Suppressor macrophage (primary cell): ENCODE measurements at places on chromosomes 4 and X.

- no peak for DNase-seq
Measured at GRCh38 chr4:137531986-137532868, at the start of gene PCDH18. PCDH18 (minus strand) TSS chr4:137532494; CDS start chr4:137532088, 406 bp downstream.

DNA sequence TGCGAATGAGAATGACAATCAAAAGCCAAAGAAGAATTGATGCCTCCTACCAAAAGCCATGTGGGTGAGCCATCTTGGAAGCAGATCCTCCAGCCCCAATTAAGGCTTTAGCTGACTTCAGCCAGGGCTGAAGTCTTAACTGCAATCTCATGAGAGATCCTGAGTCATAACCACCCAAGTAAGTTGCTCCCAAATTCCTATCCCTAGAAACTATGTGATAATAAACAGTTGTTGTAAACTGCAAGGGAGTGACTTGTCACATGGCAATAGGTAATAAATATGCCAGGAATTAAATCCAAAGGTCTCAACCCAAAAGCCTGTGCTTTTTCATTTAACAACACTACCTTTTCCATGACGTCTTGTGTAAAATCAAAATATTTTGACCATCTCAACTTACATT is 154.2 kb upstream of the TBL1X start:
- no peak for DNase-seq

- DNase-seq: no peak
Measured at GRCh38 chr4:112057470-112057869, 87.8 kb upstream of the FAM241A start.

DNA sequence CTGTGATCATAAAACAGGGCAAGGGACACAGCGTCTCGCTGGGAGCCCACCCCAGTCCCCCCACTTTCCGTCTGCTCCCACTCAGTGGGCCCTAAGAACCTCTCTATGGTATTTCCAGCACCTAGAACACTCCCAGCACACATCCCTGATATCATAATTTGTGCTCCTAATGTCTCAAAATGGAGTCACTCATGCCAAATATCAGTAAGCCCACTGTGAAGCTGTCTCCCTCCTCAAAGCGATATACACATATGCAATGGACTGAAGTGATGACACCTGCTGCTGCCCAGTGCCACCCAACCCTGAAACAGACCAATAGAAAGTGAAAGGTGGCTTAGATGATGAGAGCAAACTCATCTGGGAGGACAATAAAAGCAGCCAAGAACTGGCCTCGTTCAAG is 17.9 kb downstream of the ENPP6 start:
- DNase-seq: no peak

GRCh38 chrX:17380221-17380620 is 5.2 kb downstream of the NHS start:
- DNase-seq: no peak

DNA sequence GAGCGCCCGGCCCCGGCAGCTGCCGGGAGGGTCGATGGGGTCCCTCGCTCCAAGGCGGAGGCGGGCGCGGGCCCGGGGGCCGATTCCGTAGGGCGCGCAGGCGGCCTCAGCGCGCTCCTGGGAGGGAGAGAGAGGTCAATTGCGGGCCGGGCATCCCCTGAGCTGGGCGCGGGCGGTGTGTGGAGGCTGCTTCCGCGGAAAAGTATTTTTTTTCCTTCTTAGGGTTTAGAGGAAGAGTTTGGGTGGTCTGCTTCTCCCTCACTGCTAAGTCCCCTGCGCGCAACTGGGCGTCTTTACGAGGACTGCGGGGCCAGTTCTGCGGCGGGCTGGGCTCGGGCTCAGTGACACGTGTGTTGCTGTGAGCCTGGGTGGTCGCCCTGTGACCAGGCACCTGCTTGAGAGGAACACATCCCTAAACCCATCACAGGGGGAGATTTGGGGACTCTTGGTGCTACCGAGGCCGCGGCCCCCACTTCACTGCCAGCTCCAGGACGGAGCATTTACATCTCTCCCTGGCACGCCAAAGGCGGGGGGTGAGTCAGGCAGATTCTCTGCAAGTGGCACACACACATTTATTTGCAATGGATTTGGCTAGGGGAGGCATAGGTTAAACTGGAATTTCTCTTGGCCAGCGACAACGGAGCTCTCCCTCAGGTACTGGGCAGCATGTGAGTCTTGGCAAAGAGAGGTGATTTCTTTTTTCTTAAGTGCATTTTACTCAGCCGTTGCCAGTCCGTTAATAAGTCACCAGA is 151.2 kb upstream of the SLC4A4 start:
- DNase-seq: no peak

- no peak for DNase-seq
Measured at GRCh38 chrX:47112316-47112954, 32.1 kb downstream of the NDUFB11 start.

- DNase-seq: no peak
Measured at GRCh38 chrX:137366018-137366633, 199.8 kb upstream of the ZIC3 start.

- no peak for DNase-seq
Measured at GRCh38 chr4:154292589-154292988, 199.0 kb downstream of the DCHS2 start.

DNA sequence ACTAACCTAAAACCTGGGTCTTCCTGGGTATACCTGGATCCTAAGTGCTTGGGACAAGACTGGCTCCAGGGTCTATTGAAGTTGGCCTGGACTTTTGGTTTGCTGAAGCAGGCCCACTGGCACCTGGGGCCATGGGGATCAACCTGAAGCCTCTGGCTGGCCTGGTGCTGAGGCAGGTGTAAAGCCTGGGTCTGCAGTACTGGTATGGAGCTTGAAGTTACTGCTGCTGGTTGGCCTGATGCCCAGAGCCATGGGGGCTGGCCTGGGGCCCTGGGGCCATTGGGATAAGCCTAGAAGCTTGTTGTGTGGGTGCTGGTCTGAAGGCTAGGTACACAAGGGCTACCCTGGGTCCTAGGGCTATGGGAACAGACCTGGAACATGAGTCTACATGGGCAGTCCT is 743.2 kb upstream of the GRIA3 start:
- no peak for DNase-seq

- DNase-seq: no peak
Measured at GRCh38 chr4:93684571-93684970, 144.0 kb upstream of the ATOH1 start.

DNA sequence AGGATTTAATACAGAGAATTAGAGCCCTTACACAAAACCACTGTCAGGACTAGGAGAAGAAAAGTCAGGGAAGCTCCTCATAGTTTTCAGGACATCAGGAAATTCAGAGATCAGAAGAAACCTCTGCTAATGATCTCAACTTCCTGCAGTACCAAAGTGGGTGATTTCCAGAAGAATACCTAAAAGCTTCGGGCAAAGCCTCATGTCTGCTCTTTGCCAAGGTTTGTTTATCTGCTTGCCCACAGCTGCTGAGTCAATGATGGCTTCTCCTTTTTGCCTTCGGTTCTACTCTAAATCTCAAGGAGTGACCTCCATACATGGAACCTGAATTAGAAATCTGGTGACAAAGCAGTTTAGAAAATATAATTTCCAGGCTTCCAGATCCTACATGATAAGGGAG is 68.4 kb downstream of the USP38 start:
- DNase-seq: peak; percentile 28

DNA sequence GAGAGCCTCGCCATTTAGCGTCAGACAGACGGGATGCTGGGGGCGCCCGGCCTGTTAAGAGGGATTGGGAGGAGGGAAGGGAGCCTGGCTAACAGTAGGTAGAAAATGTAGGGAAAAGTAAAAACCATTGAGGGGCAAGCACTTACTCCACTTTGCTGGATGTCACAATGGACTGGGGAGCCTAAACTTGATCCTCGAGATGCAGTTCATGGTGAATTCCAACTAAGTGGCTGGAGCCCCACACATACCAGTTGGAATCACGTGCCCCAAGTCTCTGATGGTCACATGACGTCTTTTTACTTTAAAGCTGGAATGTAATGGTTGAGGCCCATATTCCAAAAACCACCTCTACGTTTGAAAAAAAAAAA is 1.5 kb downstream of the PLS3 start:
- no peak for DNase-seq

GRCh38 chrX:39605183-39605582 is 492.6 kb downstream of the BCOR start:
- no peak for DNase-seq

- DNase-seq: no peak
Measured at GRCh38 chr4:172096786-172097185, 283.6 kb downstream of the GALNTL6 start.

GRCh38 chr4:1883583-1883982 is 12.4 kb downstream of the NSD2 start:
- no peak for DNase-seq
